ENCODE measurements at places on chromosomes 16 and 17.
A peak's percentile ranks its signal among the peaks of the same experiment; 100 is the strongest.

DNA sequence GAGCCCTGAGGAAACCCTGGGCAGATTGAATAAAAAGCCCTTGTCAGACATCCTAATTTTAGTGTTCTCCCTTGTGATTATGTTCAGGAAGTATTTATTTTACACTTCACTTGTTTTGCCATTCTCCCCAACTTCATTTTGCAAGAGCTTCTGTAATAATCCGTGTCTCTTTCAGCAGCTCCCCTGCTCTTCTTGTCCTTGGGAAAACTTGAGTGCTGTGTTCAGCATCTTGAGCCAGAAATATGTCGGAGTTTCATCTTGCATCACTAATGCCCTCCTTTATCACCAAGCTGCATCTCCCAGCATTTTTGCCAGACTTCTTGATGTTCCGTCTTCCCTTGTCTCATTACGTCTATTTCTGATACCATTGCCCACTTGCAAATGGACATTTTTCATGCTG, 486.5 kb upstream of the EEF2KMT start:
- no peak for DNase-seq

- DNase-seq, result no peak
Measured at GRCh38 chr17:2402544-2402943, 1.7 kb upstream of the MNT start.

DNA sequence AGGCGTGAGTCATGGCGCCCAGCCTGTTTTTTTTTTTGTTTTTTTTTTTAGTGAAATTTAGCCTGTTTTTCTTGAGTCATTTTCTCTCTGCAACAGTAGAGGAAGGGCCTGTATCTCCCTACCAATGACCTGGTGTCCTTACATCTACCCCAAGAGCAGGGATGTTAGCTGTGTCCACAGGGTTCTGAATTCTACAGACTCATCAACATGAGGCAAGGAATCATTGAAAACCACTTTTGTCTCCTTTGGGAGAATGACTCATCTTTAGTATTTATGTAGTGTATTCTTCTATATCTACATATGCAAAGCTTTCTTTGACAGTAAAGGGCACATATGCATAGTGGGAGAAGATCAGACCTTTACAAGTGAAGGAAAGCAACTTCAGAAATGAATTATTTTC, 105.3 kb downstream of the SPECC1 start:
- DNase-seq, result no peak

GRCh38 chr17:17580662-17581470, 10.6 kb downstream of the PEMT start:
- no peak for DNase-seq

GRCh38 chr16:12087901-12088421, 111.4 kb downstream of the SNX29 start:
- peak; percentile 27 for DNase-seq

DNA sequence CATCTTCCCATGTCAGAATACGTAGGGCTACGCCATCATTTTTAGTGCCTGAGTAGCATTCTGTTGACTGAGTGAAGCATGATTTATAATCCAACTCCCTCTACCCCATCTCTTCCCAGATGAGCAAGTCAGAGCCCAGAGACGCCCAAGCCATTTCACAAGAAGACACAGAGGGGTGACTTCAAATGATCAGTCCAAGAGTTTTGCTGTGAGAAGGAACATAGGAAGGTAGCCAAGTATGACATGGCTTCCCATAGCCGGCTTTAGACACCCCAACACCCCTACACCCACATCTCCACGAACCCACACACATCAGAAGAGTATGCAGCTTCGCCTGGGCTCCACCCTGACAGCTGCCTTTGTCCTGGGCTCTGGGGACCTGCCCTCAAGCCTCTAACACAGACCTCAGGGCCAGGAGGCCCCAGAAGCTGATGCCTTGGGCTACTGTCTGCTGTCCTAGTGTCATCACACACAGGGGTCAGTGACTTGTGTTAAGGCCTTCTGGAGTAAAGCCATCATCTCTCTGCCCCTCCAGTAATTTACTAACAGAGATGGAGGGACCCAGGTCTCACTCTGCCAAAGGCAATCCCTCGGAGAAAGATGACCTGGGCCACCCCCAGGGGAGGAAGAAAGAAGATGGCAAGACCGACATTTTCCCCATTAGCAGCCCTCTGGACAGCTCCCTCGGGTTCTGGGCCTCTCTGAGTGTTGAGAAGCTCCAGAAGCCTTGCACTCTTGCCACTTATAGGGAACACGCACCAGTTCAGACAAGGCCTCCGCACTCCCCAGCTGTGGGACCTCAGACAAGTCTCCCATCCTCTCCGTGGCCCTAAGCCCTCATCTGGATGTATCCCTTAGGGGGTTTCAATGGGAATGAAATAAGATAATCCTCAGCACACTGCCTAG, 38.7 kb upstream of the MRPS23 start:
- DNase-seq, result no peak

- no peak for DNase-seq
Measured at GRCh38 chr16:24571096-24571495, 31.7 kb downstream of the RBBP6 start.

DNA sequence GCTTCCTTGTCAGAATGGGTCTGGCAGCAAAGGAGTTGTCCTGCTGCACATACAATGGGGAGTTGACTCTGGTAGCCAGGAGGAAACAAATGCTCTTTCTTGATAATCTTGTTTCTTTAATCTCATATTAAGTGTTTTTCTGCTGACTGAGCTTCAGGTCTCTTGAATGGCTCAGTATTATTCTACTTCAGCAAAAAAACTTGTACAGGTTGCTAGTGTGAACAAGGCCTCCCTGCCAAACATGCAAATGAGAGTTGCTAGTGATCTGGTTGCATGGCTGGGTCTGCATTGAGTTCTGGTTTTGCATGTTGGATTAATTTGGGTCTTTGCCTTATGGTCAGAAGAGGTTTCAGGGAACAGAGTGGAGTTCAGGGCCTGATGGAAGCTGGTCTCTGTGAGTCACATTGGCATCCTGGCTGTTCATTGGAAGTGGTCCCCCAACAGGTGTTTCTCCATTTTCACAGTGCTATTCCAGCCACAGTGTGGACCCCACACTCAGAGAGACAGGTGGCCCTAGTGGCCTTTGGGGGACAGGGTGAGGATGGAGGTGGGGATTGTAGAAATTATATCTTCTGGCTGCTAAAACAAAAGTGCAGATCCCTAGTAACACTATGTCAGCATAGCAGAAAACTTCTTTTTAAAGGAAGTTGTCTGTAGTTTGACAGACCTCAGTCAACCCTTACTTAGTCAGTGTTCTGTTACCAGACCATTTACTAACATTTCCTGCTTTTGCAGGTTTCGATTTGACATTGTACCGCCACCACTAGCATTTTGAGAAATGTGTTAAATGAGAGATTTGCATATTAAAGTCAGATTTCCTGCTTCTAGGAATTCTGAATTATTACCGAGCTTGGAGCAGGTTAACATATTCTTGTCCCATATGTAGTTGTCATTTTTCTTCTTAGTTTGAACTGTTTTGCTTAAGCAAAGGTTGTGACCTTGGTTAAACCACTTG, 47.1 kb downstream of the EPN2 start:
- no peak for DNase-seq

DNA sequence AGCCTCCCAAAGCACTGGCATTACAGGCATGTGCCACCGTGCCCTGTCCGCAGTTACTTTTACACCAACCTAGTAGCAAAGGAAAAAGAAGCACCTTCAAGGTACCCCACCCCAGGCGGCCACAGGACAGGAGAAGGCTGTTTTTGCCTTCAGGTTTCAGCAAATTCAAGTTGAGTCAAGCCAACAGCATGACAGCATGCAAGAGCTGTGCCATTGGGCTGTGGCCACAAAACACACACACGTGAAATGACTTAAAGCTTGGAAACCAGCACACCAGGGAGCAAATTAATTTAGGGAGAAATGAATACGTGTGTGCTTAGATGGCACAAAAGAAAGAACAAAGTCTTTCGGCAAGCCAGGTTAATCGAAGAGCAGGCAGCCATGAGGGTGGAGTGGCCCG, 39.7 kb downstream of the ERCC4 start:
- DNase-seq, result no peak

DNA sequence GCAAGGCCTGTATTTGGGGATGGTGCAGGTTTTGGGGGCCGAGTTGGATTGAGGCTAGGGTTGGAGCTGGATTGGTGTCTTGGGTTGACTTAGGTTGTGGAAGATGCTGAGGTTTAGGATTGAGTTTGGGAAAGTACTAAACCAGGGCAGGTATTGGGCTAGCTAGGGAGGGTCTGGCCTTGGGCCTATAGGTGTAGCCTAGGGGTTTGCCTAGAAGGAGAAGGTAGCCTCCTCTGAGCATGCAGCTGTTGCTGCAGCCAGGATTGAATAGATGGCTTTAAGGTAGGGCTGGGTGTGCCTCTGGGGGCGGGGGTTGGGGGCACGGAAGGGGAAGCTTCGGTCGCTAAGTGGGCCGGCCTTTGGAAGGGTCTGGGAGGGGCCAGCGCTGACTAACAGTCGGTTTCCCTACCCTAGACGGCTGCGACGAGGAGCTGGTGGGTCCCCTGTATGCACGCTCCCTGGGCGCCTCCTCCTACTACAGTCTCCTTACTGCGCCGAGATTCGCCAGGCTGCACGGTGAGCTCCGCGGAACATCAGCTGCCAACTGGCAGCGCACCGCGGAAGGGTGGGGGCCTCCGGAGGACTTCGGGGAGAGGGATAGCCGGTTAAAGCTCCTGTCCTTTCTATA, 1.2 kb downstream of the CNTNAP1 start:
- no peak for DNase-seq
